ENCODE measurements at places on chromosomes 11 and 22. TPM values are rescaled to one million over a fixed set of nuclear protein-coding genes. Genes with fewer than 3 reads are reported as not detected.

Gene FIBP
- total RNA-seq: 185 TPM

Gene FGF19
- not detected for total RNA-seq

Gene CEP57
- 79.5 TPM for total RNA-seq

Gene FGF3
- total RNA-seq: not detected

Gene DEUP1
- total RNA-seq: under 0.01 TPM

All from uterine smooth muscle cell (primary cell).